IMR-90 (cell line): ENCODE measurements at places on chromosomes 4 and X. TPM values are rescaled to one million over a fixed set of nuclear protein-coding genes. Genes with fewer than 3 reads are reported as not detected.

- peaks cover 32% of the 10 kb centered on the region for H3K4me1 ChIP-seq
- no peaks in the 10 kb centered on the region for H3K27me3 ChIP-seq
- no peaks in the 10 kb centered on the region for H3K36me3 ChIP-seq
- DNase-seq, result peak; percentile 49
- peak within 1 kb of the TSS; percentile 85 for H3K27ac ChIP-seq
Measured at GRCh38 chr4:2792711-2793585, at the start of gene SH3BP2. TSS of gene SH3BP2 (plus strand) at chr4:2793085. CDS start at chr4:2820618, 27,533 bp downstream.

DNA sequence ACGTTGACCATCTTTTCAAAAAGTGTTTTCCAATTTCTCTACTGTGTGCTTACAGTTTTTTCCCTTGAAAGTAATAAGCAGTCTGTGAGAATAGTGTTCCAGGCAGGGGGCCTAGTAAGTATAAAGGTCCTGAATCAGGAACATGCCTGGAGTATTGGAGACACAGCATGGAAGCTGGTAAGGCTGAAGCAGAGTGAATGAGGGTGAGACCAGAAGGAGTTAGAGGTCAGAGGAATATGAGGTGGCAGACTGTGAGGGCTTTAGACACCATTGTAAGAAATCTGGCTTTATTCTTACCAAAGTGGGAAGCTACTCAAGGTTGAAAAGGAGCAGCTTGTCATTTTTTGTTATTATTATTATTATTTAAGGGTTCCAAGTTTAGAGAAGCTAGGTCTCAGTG, 107.4 kb downstream of the CT47B1 start:
- H3K27ac ChIP-seq, result no peak overlapping the region
- no peak overlapping the region for H3K4me3 ChIP-seq
- H3K36me3 ChIP-seq, result no peaks in the 10 kb centered on the region
- no peaks in the 10 kb centered on the region for H3K27me3 ChIP-seq
- DNase-seq, result no peak
- no peaks in the 10 kb centered on the region for H3K4me1 ChIP-seq

Gene NIPAL1
- total RNA-seq, result 1.1 TPM in 2 replicates

- H3K36me3 ChIP-seq, result peaks cover 3% of the 10 kb centered on the region
- no peaks in the 10 kb centered on the region for H3K4me1 ChIP-seq
- H3K4me3 ChIP-seq, result no peak overlapping the region
- no peak overlapping the region for H3K27ac ChIP-seq
Measured at GRCh38 chr4:183214912-183215488, 105.1 kb downstream of the CLDN22 start.

DNA sequence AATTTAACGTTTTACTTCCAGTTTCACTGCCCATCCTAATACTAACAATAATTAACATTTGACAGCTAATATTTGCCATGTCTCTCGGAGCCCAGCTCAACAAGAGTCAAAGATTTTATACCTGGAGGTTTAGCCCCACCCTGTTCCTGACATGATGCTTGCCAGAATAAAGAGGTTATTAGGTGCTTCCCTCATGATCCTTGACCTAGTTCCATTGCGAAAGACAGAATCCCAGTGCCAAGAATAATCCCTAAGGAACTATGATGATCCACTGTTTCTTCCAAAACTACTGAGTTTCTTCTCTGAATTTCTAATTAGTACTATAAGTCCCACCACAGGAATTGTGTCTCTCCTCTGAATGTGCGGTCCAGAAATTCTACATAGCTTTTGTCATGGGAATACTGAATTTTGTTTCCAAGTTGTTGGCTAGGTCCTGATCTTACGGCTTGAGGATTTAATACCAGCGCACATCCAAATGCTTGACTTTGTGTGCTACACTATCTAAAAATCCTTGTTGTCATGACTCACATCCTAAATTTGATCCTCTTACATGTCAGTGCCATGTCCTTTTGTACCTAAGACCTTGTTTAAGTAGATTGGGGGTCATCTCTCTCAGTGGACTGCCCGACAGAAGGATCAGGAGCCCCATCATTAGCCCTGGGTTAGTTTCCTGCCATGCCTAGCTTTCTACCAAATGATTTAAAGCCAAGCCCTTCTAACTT, 23.1 kb downstream of the ANTXR2 start:
- DNase-seq, result no peak
- no peak overlapping the region for H3K4me3 ChIP-seq
- no peaks in the 10 kb centered on the region for H3K27me3 ChIP-seq
- H3K36me3 ChIP-seq, result peaks cover 17% of the 10 kb centered on the region
- H3K4me1 ChIP-seq, result no peaks in the 10 kb centered on the region
- H3K27ac ChIP-seq, result no peak overlapping the region

Gene ARMCX4
- total RNA-seq, result 2.3 and 3.1 TPM in 2 replicates

Gene ADGRA3
- 28.0 and 30.3 TPM in 2 replicates for total RNA-seq

DNA sequence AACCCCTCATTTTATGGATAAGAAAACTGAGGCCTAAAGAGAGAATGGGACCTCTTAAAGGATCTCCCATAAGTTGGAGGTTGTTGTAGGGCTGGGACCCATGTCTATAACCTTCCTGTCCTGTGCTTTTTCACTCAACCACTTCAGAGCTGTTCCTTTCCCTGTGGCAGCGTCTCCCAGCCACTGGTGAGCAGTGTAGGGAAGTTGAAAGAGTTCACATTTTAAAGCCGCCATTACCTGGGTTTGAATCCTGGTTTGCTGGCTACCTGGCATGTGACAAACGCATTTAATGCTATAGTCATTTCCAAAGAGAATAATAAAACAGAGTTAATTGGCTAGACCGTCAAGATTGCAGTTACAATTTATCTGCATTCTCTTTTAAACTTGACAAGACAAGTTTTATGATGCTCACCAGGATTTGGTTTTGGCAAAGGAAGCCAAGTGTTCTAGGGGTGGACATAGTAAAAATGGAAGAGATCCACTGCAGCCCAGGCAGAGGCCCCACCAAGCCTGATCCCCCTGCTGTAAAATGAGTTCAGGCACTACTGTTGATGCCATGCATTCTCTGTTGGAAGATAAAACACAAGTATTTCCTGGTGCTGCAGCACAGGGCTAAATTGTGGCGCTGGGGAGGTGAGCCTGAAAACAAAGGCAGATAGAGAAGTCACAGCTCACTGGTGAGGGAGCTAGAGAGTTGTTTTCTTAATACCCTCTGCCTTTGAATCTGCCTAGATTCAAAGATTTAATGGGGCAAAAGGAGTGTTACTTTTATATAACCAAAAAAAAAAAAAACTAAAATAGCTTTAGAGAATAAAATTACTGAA, 218.7 kb downstream of the NWD2 start:
- H3K36me3 ChIP-seq, result no peaks in the 10 kb centered on the region
- no peak for DNase-seq
- H3K4me1 ChIP-seq, result no peaks in the 10 kb centered on the region
- no peak overlapping the region for H3K27ac ChIP-seq
- H3K27me3 ChIP-seq, result no peaks in the 10 kb centered on the region
